ENCODE measurements at places on chromosomes 12 and 14. TPM values are rescaled to one million over a fixed set of nuclear protein-coding genes. Genes with fewer than 3 reads are reported as not detected.

MYF6 gene
- not detected for total RNA-seq

BMP4 gene
- 0.25 TPM for total RNA-seq

PPP1R36 gene
- 0.26 TPM for total RNA-seq

CHMP4A gene
- total RNA-seq = 85.1 TPM

PDE3A gene
- not detected for total RNA-seq

CCDC177 gene
- total RNA-seq = not detected

PRICKLE1 gene
- not detected for total RNA-seq

TMEM119 gene
- 0.53 TPM for total RNA-seq

RAB2B gene
- 27.3 TPM for total RNA-seq

SIX6 gene
- total RNA-seq = not detected

CCDC197 gene
- not detected for total RNA-seq

DAO gene
- total RNA-seq = not detected

FAR2 gene
- 21.0 TPM for total RNA-seq

KERA gene
- not detected for total RNA-seq

LALBA gene
- not detected for total RNA-seq

DNAJC22 gene
- not detected for total RNA-seq

NDRG2 gene
- 12.3 TPM for total RNA-seq

CELA1 gene
- 0.51 TPM for total RNA-seq

KRR1 gene
- 59.2 TPM for total RNA-seq

RPS6KL1 gene
- total RNA-seq = 5.3 TPM

KRT72 gene
- 5.6 TPM for total RNA-seq

GALNT9 gene
- total RNA-seq = not detected

CLEC2D gene
- total RNA-seq = 310 TPM

NAP1L1 gene
- 613 TPM for total RNA-seq

ARHGEF25 gene
- 1.1 TPM for total RNA-seq

TAS2R7 gene
- total RNA-seq = not detected

PRR4 gene
- total RNA-seq = 1.5 TPM

IRAK3 gene
- 0.30 TPM for total RNA-seq

RHEBL1 gene
- total RNA-seq = 6.6 TPM

C12orf75 gene
- total RNA-seq = 103 TPM

Data from activated naive CD4-positive, alpha-beta T cell treated with anti-CD3 and anti-CD28 coated beads, Interleukin-2, amount 10 ng/mL, durations not matched to agents 5 hours and 36 hours (primary cell).